Cerebellar nuclear complex (tissue), 1 donor: ENCODE measurements at places on chromosomes 13 and 19.

- DNase-seq: no peak
Measured at GRCh38 chr19:43642531-43642930, 2.9 kb upstream of the CADM4 start.

GRCh38 chr19:32653599-32653915, 21.4 kb downstream of the ANKRD27 start:
- no peak for DNase-seq

GRCh38 chr13:33349986-33350826, 64.7 kb upstream of the STARD13 start:
- no peak for DNase-seq

DNA sequence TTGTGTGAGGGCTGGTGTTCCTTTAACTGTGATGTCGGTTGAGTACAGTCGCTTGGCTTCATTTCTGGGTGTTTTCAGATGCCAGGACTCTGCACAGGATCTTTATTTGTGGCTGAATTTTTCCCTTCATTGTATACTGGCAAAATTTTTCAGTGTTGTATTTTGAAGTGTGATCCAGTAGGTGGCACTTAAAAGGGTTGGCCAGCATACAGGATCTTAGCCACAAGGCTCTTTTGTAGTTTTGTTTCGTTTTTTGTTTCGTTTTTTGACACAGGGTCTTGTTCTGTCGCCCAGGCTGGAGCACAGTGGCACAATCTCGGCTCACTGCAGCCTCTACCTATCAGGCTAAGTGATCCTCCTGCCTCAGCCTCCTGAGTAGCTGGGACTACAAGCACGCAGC, 8.7 kb downstream of the FCAR start:
- DNase-seq: no peak

- DNase-seq: no peak
Measured at GRCh38 chr13:40484101-40484800, 182.2 kb downstream of the FOXO1 start.

- DNase-seq: no peak
Measured at GRCh38 chr19:15298847-15299567, 33.3 kb downstream of the BRD4 start.

DNA sequence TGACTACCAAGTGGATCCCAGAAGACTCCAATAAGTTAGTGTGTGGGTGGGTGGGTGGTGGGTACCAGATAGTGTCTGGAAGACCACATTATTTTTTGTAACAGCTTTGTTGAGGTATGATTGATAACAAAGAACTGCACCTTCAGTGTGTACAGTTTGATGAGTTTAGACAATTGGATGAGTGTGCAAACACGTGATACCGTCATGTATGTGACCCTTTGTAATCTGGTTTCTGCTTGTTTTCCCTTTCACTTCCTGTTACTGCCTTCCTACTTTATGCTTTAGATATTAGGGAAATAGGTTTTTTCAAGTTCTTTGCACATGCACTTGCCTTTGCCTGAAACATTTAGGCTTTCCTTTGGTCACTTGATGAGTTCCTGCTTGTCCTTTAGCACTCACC, 8.5 kb downstream of the RPL21 start:
- DNase-seq: no peak

DNA sequence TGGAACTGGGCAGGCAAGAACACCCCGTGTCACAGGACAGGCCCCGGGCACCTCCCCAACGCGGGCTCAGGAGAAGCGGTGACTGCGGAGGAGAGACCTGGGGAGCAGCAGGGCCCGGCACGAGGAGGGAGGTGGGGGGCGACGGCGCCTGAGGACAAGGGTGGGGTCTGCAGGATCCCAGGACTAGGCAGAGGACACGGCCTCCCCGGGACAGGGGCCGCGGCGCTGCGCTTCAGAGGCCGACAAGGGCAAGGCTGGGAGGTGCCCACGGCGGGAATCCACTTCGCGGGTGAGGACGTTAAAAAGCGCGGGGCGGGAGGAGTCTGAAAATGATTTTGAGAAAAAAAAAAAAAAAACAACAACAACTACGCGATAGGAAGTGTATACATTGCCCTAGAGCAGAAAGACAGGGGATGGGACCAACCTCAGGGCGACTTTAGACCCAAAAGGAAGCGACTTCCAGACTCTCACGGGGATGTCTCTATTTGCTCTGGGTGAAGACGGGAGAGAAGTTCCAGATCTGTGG, 44.9 kb downstream of the ZNF611 start:
- peak; percentile 5 for DNase-seq

DNA sequence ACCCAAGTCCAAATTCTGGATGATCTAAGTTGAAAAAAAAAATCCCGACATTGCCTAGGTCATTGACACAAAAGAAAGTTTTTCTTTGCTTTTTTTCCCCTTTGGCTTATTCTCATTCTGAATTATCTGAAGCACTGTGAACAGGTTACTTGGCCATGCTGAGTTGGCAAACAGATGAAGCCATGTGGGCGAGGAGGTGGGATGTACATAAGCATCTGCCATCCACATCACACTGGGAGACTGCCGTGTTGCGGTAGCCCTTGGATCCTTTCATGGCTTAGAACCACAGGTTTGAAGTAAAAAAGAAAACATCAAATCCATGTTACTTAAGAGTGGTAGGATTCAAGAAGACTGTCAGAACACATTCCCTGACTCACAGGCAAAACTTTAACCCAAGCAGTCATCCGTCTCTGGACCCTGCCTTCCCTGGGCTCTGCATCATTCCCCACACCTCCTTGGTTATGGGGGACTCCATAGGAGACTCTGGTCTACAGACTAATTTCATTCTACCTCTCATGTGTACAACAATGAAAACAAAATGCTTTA, 242.5 kb upstream of the SERP2 start:
- DNase-seq: peak; percentile 18

GRCh38 chr19:19366434-19367396, 38.8 kb upstream of the GATAD2A start:
- no peak for DNase-seq

DNA sequence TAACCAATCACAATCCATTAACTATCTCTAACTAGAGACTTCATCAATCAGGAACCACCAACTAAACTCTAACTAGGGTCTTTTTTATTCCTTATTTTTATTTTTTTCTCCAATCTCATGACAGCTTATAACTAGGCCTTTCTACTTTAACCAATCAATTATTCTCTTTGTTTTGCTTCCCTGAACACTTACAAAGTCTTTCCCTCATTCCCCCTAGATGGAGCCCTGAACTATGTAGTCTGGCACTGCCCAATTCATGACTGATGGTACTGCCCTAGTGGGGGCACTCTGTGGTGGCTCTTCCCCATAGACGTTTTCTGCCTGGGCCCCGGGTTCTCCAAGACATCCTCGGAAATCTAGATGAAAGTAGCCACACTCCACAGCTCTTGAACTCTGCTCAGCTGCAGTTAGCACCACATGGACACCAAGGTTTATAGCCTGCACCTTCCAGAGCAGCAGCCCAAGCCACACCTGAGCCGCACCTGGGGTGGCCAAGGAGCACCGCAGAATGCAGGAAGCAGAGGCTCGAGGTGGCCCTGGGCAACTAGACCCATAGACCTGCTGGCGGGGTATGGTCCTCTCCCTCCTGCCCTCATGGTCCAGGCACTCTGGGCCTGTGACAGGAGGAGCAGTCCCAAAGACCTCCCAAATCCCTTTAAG, 6.6 kb downstream of the ATP7B start:
- DNase-seq: no peak

DNA sequence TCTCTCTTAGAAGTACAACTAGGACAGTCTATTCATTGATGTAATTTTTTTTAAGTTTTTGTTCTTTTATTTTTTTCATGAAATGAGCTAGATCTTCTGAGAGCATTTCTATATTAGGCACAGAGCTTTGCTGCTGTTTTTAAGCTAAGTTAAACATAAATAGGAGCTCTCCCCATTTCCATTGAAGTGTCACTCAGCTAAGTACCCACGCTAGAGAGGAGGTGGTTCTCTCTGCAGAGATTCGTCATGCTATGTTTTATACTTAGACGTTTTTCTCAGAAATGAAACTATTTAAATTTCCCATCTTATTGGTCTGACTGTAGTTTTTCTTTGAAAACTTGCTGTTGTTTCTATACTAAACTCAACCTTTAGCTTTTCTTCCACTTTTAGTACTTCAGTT, 271.5 kb downstream of the PCDH9 start:
- DNase-seq: no peak
